ENCODE measurements at places on chromosomes 5 and 9.

DNA sequence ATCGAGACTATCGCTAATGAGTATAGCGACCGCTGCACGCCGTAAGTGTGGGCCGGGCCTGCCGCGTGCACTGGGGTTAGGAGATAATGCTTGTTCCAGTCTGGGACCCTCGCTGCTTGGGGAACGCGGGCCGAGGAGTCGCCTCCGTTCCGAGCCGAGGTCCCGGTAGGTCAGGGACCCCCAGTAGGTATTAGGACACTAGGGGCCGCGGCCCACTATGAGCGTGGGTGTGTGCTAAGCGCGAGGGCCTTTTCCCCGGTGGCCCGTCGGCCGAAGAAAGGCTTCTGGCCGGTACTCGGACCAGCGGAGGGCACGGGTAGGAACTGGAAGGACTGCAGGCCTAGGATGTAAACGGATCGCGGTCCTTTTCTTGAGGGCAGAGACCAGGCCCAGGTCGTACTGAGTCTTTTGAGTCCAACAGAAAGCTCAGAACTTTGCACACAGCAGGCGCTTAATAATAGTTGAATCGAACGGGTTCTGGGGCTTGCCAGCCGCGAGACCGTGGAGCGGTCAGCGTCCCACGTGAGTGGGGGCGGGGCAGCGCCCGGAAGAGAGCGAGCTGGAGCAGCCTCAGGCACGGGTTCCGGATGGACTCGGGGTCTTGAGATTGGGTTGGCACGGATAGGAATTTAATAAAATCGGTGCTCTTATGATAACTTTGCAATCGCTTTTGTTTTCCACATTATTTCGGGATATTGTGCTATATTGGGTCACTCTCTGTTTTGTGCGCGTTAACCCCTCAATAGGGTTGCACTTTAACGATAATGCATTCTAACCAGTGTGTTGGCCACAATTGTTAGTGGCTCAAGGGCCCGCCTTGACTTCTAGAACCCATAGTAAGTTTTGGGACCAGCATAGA is 733 bp downstream of the HSPA4 start:
- peak; percentile 41 for DNase-seq

- peak; percentile 80 for DNase-seq
Observed at GRCh38 chr9:36401164-36401740, 1.2 kb upstream of the RNF38 start.

GRCh38 chr5:6585939-6586646 is 46.8 kb downstream of the NSUN2 start:
- DNase-seq = no peak

DNA sequence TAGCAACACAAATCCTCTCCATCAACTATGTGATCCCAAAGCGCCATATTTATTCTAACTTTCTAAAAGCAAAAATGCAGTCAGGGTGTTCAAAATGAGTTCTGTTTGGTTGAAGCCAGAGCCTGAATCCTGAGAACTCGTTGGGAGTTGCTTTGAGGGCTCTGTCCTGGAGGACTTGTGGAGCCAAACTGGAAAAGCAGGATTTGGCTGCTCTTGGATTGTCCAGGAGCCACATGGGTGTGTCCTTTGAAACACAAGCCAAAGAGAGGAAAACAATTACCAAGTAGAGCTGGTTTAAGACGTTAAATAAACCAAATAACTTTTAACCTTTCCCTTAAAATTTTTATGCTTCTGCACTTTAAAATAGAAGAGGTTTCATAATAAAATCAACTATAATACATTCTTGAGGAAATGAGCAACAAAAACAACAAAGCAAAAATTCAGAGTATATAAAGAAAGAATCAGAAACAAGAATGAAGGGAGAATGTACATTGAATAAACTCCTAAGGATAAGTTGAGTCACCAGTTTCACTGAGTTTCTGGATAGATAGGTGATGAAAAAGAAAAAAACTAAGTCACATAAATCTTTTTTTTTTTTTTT is 13.5 kb downstream of the C5orf46 start:
- no peak for DNase-seq

- DNase-seq = no peak
Observed at GRCh38 chr5:180623411-180623834, 26.0 kb downstream of the FLT4 start.

GRCh38 chr9:125797930-125798329 is 50.8 kb downstream of the PBX3 start:
- DNase-seq = no peak

DNA sequence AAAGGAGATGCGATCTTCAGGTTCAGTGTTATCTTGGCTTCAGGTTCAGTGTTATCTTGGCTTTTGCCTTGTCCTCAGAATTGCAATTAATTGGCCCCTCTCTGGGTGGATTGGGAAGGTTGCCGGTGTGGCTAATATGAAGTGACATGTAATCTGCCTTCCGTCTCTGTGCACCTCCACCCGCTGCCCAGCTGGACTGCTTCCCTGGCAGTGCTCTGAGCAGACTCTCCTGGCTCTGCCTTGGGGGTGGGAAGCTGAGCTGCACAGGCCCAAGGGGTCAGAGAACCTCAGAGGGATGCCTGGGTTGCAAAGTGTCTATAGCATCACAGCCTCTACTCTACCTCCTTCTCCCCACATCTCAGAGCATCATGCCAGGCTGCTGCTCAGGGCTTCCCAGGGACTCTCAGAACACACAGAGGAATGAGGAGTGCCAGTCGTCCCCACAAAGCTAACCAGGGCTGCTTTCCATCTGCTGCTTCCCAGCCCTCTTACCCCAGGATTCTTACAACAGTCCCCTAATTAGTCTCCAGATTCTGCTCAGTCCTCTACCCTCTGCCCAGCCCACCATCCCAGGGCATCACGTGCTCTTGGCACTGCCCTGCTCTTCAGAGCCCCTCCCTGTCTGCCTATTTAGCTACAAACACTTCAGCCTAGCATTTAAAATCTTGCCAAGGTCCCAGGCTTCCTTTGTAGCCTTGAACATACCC is 54.4 kb upstream of the AFAP1L1 start:
- DNase-seq = no peak
